Right cardiac atrium (tissue), 5 donors: ENCODE measurements at places on chromosomes 1 and 21. TPM values are rescaled to one million over a fixed set of nuclear protein-coding genes. Genes with fewer than 3 reads are reported as not detected.

GRCh38 chr1:150321826-150322166, 463 bp downstream of the PRPF3 start:
- no peak for DNase-seq

The OR2L5 gene
- polyA plus RNA-seq = not detected

DNA sequence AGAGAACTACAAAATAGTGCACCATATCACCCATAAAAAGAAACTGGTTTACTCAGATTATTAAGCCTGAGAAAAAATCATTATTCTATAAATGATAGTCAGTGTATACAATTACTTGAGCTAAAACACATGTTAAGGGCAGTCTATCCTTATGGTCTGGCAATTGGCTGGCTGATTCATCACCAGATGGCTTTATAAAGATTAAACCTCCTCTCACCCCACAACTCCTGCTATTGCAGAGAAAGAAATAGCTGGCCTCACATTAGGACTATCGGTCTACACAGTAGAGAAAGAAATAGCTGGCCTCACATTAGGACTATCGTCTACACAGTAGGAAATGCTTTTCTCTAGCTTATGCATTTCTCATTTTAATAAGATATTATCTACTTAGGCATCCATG, 21.2 kb downstream of the CEP170 start:
- no peak for DNase-seq

GRCh38 chr1:43232482-43232881, 37.3 kb upstream of the TMEM125 start:
- no peak for DNase-seq

The TMEM79 gene
- polyA plus RNA-seq = 1.9 TPM

- no peak for DNase-seq
These were observed 17.1 kb upstream of the ESRRG start for GRCh38 chr1:216740331-216740730.

The MRPS15 gene
- polyA plus RNA-seq = 206 TPM

GRCh38 chr1:95311014-95311413, 77.0 kb downstream of the RWDD3 start:
- DNase-seq = no peak

DNA sequence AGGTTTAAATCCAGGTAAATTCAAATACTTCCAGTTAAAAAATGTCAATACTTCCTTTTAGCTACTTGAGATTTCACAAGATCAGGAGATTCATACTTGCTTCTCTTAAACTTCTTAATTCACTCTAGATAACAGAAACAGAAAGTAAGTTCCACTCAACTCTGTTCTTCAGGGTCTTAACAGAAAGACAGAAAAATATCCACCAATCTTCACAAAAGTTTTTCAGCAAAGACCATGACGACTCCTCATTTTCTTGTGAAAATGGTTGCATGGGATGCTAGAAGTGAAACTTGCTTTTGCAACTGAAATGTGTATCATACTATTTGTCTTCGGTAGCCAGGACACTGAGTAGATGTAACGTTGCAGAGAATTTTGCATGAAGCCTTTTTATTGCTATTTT, 12.3 kb upstream of the LRRC8C start:
- DNase-seq = no peak

DNA sequence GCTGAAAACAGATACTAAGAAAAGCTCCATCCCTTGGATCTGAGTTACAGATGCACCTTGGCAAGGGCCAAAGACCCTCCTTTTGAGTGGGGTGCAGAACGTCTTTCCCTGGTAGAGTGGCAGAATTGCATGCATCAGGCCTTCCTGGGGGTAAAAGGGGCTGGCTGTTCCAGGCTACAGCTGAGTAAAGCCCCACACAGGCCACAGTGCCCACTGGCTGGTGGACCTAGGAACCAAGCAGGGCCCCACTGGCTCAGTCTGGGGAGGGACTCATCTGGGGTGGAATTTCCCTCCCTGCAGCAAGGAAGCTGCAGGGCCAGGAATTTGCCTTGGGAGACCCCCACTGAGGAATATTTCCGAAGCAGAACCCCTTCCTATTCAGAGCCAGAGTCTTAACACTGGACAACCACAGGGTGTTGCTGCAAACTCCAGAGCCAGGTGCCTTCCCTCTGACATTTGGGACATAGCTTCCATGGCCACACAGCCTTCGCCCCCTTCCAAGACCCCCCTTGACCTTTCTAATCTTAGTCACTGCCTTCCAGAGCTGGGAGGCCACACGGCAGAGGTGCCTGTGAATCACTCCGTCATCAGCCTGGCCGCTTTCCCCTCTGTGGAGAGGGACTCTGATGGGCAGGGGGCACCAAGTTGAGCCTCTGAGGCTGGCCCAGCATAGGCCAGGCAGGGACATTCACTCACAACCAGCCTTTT, 52.5 kb downstream of the LACTBL1 start:
- no peak for DNase-seq

The TRNP1 gene
- 64.6 TPM for polyA plus RNA-seq

The REN gene
- 1.0 TPM for polyA plus RNA-seq

DNA sequence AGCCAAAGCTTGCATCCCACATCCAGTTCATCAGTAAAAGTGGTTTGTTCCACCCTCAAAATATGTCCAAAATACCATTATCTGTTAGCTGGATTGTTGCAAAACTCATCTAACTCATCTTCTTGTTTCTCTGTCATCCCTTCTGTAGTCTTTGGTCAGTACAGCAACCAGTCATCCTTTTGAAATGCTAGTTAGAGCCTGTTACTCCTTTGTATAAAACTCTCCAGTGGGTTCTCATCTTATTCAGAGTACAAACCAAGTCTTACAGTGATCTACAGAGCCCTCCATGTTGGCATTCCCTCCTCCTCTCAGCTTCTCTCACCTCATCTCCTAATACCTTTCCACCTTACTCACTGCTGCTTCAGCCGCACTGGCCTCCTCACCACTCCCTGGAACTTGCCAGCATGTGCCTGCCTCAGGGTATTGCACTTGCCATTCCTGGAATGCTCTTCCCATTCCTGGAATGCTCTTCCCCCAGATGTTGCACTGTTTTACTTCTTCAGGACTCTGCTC, 70.6 kb downstream of the LAMC1 start:
- DNase-seq = no peak

GRCh38 chr1:159300146-159300545, 2.0 kb upstream of the FCER1A start:
- DNase-seq = no peak

GRCh38 chr1:171352554-171352953, 38.6 kb downstream of the FMO4 start:
- no peak for DNase-seq

DNA sequence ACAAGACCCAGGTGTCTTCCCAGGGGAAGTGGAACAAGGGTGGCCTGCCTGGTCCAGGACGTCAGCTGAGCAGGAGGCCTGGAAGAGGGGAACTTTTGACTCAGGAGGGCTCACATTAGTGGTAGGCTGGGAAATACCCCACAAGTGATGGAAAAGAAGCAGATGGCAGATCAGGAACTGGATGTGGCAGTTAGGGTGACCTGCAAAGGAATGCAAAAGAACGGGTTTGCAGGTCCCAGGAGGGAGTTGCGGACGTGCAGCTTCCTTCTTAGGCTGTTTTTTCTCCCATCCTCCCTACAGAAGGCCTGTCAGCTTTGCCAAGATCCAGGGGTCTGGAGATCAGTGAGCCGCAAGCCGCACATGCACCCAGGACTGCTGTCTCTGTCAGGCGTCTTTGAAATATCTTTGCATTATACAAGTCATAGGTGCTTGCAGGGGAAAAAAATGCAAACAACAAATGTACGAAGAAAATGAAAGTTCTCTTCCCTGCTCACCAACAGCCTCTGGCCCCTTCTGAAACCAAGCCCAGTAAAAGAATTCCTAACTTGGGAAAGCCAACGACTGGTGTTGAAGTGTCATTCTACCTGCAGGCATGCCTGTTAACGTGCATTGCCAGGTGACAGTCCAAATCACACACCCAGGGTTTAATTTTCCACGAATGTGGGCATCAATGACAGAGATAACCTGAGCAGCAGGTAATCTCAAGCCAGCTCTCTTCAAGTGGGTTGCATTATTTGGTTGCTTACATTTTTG, 34.4 kb downstream of the NENF start:
- DNase-seq = no peak

The SLFNL1 gene
- 0.16 TPM for polyA plus RNA-seq

DNA sequence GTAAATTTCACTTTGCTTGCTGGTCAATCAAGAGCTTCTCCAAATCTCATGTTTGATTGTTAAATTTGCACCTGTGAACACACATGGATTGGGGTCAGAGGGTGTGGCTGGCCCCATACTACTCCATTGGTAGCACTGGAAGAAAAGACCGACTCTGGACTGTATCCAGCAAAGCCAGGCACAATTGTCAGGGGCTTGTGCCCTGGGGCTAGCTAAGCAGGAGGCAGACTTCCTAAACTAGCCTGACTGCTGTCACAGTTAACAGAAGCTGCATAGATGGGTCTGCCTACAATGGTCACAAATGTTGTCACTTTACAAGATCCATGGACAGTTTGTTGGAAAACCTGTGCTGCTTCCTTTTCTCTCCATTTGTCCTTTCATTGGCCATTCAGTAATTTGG, 421.0 kb downstream of the DSCAM start:
- no peak for DNase-seq

The ANGPTL3 gene
- polyA plus RNA-seq = not detected

GRCh38 chr1:51512120-51512519, 6.9 kb downstream of the EPS15 start:
- no peak for DNase-seq
